ENCODE measurements at places on chromosomes 6 and 20.
A peak's percentile ranks its signal among the peaks of the same experiment; 100 is the strongest.

DNA sequence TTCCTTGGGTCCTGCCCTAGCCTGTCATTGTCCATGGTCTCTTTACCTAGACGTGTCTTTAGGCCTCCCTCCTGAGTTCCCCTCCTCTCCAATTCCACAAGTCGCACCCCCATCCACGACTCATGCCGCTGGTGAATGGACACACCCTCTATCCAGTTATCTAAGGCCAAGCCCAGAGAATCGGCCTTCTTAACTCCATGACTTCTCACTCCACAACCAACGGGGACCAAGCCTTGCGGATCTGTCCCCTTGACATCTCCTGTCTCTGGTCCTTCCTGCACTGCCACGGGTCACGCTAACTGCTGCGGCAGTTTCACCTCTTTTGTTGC is 7.0 kb upstream of the RREB1 start:
- DNase-seq, result no peak

- DNase-seq, result peak; percentile 51
Measured at GRCh38 chr6:142551274-142551811, 249.5 kb downstream of the ADGRG6 start.

DNA sequence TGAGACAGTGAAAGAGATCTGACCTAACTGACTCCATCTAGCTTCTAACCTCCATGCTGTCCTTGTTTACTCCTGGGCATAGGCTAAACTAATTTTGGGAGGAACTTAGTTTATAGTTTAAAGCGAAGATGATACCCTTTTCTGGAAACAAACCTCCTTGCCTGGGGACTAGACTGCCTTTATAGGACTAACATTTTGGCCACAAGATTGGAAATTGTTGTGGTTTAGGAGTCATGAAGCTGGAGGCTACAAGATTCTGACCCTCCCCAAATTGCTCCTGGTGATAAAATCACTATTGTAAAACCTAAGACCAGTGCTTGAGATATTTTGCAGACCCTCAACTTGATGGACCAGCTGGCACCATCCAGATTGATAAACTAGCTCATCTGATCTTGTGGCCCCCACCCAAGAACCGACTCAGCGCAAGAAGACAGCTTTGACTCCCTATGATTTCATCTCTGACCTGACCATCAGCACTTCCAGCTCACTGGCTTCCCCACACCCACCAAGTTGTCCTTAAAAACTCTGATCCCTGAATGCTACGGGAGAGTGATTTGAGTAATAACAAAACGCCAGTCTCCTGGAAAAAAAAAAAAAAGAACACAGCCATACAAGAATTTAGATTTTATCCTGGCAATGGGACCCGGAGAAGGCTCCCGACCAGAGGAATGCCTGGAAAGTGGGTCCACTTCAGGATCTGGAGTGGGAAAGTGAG is 63.0 kb downstream of the ABHD12 start:
- no peak for DNase-seq

- DNase-seq, result peak; percentile 25
Measured at GRCh38 chr6:165119231-165120020, 190.0 kb downstream of the C6orf118 start.

DNA sequence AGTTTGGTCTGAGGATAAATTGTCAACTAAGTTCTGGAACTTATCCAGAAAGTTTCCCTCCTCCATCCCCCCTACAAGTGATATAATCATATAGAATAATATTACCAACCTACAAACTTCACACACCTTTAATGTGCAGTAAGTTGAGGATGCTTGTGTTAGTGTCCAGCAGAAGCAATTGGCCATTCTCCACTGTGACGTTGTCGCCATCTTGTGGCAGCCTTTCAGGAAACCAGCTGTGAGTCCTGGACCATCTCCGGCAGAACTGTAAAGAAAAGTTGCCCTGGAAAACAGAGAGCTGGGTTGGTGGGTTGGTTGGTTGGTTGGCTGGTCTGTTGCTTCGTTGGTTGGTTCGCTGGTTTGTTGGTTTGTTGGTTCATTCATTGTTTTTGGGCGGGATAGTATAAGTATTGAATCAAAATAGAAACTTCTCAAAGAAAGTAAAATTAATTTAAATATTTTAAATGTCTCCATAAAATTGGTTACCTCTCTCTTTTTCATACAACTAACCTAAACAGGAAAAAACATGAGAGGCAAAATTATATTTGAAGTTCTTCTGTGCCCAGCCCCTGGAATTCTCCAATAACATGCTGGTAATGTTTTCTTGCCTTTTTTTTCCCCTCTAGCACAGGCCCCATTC is 127.5 kb downstream of the PKHD1 start:
- DNase-seq, result peak; percentile 58

DNA sequence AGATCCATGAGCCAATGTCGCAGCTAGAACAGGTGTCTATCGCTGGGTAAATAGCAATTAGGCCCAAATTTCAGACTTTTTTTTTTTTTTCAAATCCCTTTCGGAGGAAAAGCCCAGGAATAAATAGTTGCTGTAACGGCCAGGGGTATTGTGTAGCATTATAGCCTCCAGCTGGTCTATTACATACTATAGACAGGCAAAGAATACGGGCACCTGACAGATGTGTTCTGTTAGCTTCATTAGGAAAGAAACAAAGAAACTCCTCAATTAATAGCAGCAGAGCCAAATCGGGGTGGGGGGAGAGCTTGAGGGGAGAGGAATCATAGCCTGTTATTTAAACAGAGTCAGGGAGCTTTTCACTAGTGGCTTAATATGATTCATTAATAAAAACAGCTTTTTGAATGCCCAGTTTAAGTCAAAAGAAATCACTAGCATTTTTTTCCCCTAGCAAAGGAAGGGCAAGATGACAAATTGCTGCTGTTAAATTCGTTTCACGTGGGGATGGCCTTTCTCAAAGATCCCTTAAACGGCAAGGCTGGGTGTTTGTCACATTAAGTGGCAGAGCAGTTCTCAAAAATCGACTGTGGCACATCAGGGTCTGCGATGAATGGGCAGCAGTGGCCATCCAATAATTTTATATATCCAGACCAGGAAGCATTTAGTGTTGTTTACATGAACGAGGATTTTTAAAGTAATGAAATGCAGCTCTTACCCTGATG is 139.4 kb downstream of the ID4 start:
- DNase-seq, result no peak

GRCh38 chr20:63542696-63543095 is 4.9 kb downstream of the SRMS start:
- no peak for DNase-seq

GRCh38 chr20:57460781-57461465 is 64.0 kb downstream of the CTCFL start:
- no peak for DNase-seq

DNA sequence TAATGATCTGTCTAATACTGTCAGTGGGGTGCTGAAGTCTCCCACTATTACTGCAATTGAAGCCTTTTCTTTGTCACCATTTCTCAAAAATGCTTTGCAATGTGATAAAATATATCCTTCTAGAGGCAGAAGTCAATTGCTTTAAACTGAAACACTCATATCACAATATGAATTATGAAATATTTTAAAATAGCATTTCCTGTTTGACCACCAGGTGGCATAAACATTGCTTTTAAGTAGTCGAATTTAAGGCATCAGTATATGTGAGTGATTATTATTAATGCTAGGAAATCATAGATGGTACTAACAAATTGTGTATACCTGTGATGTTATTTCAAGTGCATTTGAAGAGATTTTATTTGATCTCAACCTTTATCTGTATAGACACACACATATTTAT is 87.5 kb downstream of the MEI4 start:
- DNase-seq, result peak; percentile 25

- peak; percentile 48 for DNase-seq
Measured at GRCh38 chr6:6700407-6701270, 112.1 kb downstream of the LY86 start.

DNA sequence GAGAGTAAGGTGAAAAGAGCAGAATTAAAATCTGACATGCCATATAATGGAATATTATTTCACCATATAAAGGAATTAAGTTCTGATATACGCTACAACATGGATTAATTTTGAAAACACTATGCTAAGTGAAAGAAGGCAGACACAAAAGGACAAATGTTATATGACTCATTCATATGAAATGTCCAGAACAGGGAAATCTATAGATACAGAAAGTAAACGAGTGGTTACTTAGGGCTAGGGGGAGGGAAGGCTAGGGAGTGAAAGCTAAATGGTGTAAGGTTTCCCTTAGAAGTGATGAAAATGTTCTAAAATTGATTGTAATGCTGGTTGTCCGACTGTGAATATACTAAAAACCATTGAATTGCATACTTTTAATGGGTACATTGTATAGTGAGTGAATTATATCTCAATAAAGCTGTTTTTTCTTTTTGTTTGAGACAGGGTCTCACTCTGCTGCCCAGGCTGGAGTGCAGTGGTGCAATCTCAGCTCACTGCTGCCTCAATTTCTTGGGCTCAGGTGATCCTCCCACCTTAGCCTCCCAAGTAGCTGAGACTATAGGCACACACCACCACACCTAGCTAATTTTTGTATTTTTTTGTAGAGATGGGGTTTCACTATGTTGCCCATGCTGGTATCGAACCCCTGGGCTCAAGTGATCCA is 8.2 kb downstream of the PRPH2 start:
- no peak for DNase-seq

- DNase-seq, result no peak
Measured at GRCh38 chr6:37221585-37222124, 35.9 kb upstream of the TBC1D22B start.

DNA sequence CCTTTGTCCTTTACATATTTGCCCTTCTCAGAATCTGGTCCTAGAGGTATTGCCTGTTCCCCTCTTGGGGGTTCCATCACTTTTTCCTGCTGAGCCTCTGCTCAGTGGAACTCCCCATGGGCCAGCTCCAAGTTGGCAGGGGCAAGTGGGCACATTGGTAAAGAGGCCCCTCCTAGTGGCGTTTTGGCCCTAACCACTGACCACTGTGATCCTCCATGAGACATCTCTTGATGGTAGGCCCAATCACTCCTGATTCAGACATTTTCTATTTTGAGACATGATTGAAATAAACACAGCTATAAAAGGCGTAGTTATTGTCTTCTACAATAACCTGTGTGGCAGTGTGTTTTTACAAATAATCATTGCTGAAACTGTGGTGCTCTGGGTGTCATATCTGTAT is 83.0 kb downstream of the RREB1 start:
- no peak for DNase-seq

DNA sequence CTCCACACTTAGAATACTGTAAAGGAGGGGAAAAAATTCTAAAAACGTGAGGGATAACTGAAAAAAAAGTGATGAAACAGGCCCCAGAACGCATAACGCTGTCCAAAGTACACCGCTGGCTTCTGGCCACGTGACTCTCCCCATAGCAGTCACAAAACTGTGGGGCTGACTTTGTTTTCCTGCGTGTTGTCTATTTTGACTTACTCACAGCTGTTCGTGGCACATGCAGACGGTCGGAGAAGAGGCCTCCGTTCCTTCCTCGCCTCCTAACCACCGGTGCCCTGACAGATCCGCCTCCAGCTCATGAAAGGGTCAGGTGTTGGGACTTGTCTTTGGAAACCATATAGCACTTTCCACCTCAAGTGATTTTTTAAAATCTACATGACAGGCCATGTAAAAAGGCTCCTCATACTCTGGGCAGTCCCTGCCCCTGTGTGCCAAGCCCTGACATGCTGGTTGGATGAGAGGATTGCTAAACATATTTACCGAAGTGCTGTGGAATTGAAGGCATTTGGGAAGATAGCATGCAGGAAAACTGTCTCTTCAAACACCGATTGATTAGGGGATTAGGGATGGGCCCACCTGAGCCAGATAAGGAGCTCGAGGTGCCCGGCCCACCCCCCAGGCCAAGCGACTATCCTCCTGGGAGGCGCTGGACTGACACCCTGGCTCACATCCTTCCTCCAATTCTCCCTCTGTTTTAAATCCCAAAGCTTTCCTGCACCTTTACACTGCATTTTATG is 54.8 kb downstream of the DACT2 start:
- DNase-seq, result no peak

- no peak for DNase-seq
Measured at GRCh38 chr20:22490287-22491193, 93.8 kb downstream of the FOXA2 start.

- no peak for DNase-seq
Measured at GRCh38 chr6:105940990-105941389, 145.1 kb upstream of the PRDM1 start.

GRCh38 chr20:13147971-13148370 is 73.1 kb upstream of the ISM1 start:
- DNase-seq, result no peak

DNA sequence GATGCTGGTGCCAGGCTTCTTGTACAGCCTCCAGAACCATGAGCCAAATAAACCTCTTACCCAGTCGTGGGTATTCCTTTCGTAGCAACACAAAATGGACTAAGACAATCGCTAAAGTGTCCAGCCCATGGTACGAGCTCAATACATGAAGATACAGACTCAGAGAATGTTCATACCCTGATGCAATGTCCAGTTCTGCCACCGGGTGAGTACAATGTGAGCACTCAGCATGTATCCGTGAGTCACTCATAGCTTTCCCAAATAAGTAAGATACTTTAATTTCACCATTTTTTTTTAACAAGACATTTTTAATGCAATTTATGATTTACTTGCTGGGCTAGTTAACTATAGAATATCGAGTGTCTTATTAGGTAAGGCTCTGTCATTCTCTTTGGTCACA is 26.7 kb upstream of the PDE10A start:
- DNase-seq, result no peak

DNA sequence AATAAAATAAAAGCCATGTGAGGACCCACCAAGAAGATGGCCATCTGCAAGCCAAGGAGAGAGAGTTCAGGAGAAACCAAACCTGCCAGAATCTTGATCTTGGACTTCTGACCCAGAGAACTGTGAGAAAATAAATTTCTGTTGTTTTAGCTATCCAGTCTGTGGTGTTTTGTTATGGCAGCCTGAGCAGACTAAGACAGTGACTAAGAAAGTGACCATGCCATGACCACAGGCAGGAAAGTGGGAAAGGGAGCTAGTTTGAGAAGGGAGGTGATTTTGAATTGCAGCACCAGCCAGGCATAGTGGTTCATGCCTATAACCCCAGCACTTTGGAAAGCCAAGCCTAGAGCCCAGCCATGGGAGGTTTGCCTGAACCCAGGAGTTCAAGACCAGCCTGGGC is 21.9 kb upstream of the C6orf62 start:
- no peak for DNase-seq

- no peak for DNase-seq
Measured at GRCh38 chr20:46801003-46801702, 91.7 kb downstream of the SLC2A10 start.

DNA sequence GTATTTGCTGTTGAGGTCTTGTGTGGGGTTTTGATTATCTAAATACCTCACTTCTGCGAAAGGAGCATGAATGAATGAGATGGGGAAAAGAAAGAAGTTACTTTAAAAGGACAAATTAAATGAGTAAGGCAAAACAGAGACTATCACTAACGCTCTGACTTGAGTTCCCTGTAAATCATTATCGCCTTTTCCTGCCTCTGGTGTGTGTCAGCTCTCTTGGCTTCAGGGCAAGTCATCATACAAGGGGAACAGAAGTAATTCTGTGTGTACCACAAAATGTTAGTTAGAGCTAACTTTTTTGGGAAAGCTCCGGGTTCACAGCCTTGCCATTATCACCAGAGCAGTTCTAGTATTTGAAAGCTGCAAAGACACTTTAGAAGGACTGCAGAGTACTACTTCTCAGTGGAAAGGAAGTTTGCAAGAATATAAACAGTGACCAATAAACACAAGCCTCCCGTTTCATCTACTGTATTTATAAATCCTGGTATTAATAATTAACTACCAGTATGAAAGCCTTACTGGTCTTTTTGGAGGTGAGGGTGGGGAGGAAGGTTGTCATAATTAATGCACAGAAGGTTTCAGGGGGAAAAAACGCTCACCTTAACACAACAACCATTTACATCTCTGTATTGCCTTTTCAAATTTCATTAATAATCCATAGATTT is 1.2 kb downstream of the DZANK1 start:
- DNase-seq, result no peak
